ENCODE measurements at places on chromosomes 5 and 9.

DNA sequence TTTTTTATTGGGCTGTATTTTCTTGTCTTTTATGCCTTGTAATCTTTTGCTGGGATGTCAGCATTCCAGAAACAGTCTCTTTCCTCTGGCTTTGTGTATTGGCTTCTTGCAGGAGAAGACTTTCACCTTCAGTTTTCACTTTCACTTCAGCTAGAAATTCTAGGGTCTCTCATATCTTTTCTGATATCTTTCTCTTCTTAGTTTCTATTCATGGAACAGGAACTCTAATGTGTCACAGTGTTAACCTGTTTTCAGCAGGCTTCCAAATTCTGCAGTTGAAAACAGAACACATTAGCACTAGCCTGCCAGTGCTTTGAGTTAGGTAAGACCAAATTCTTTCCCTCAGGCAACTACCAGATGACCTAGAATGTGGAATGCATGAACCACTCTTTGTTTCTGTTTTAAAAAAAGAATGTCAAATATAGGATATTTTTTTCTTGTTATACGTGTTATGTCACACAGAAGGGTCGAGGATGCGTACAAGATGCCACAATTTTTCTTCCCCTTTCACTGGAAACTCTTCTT, 164.7 kb downstream of the TUSC1 start:
- no peak for DNase-seq

- no peak for DNase-seq
Observed at GRCh38 chr5:1330146-1330846, 14.6 kb downstream of the CLPTM1L start.

DNA sequence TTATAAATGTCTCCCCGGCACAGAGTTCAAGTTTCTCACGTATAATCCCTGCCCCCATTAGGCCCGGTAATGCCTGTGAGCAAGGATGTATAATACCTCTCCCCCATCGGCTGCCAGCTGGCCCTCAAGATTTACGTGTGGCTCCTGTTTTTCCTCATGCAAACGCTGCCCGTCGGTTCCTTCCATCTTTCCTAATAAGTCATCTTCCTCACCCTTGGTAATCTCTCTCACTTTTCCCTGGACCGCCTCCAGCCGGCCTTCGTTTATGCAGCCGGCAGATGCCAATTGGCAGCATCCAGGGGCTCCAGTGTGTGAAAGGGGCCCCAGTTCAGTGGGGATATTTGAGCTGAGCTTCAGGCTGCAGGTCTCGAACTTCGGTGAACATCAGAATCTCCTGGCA, 86.5 kb upstream of the NEURL1B start:
- DNase-seq: no peak

- no peak for DNase-seq
Observed at GRCh38 chr9:84154320-84154719, 173.7 kb downstream of the RMI1 start.

- no peak for DNase-seq
Observed at GRCh38 chr5:168132241-168132641, 159.2 kb upstream of the WWC1 start.

- no peak for DNase-seq
Observed at GRCh38 chr9:79471580-79472543, 99.9 kb upstream of the TLE4 start.

DNA sequence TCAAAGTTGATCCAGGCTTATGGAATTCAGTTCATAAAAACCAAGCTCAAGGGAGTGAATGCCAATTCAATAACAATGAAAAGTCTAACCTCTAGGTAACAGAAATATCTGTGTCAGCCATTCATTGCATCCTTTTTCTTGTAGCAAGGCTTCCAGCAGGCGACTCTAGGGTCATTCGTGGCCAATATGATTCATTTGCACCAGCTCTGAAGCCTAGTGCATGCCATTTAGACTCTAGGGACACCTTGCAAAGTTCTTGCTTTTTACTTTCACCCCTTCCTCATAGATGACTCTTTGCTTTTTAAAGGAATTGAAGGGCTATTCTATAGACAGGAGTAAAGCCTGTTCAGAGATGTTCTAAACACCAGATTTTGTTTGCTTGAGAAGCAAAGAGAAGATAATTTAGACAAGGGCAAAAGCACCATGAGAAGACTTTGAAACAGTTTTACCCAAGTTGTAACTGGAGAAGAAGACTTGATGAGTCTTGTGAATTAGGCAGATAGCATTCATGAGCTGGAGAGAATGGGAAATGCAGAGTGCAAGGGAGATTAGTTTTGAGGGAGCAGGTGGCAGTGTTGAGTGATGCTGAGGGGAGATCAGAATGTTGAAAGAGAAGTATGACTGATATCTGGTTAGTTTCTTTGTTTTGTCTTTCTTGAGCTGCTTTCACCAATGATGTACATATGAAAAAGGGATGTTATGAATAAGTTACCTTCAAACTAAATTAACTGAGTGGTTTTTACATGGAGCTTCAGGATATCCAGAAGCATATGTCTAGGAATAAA, 94.5 kb downstream of the F2RL2 start:
- no peak for DNase-seq

- DNase-seq: no peak
Observed at GRCh38 chr9:126625329-126626126, 11.8 kb downstream of the LMX1B start.

GRCh38 chr5:150112201-150113046, 26.1 kb upstream of the CSF1R start:
- no peak for DNase-seq

DNA sequence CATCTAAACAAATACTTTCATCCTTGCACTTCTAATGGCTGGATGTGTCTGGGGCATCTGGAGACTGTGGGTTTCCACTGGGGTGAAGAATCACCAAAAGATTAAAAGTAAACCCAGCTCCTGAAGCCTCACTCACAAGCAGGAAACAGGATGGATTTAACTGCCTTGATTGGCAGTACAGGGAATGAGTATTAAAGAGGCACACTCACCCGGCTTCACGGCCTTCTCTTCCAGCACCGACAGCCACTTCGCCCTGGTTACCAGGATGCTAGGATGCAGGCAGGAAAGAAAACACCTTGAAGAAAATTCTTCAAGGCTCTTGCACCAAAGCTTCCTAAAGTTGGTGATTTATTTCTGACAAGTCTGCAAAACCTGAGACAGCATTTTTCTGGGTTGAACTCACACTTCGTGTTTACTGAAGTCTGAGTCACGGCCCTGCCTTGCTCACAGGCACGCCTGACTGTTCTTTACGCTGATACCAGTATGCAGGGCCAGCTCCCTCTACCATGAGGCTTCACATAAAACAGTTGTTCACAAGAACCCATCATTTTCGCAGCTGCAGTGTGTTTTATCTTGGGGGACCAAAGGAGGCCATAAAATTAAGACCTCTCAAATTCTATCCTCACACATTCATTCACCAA, 56.5 kb upstream of the ZNF354A start:
- no peak for DNase-seq

GRCh38 chr9:127131871-127132270, 9.4 kb upstream of the ANGPTL2 start:
- no peak for DNase-seq

GRCh38 chr5:35626108-35626507, 8.4 kb downstream of the SPEF2 start:
- no peak for DNase-seq

- no peak for DNase-seq
Observed at GRCh38 chr9:100739666-100740065, 161.8 kb downstream of the CAVIN4 start.

GRCh38 chr5:133052317-133053175, 733 bp downstream of the HSPA4 start:
- DNase-seq: no peak

DNA sequence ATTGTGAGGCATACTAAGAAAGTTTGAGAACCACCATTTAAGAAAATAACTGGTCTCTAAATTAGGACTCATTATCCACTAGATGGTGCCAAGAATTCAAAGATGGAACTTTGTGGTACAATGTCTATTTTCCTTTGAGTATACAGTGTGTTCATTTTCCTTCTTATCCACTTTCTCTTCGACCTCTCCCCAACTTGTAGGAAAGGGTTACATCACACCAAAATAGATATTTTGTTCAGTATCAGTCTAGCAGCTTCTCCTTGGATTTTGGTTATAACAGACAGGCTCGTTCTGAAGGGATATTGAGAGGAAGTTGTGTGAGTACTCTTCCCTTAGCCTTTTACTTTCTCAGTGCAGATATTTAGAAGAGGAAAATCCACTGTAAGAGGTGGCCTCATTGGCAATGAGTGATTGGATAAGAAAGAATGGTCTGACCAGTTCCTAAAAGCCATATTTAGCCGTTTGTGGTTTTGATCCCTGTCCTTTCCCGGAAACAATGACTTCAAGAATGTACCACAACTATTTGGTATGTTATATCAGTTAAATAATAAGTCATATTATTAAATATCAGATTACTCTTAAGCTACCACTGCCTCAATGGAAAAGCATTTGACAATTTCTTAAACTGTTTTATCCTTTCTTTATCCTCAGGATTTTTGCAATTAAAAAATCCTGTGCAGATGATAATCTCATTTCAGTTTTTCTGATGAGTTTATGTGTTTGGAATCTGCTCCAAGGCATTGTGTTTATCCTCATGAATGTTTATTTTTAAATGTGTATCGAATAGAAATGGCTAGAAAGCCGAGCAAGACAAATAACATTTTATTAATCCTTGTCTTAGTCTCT, 69.0 kb upstream of the GRAMD2B start:
- DNase-seq: peak; percentile 16

GRCh38 chr5:37838933-37839341, 904 bp downstream of the GDNF start:
- DNase-seq: no peak

- DNase-seq: no peak
Observed at GRCh38 chr5:151448038-151448985, 909 bp downstream of the SLC36A1 start.

- no peak for DNase-seq
Observed at GRCh38 chr9:136088481-136088938, 6.6 kb downstream of the NACC2 start.

GRCh38 chr5:156595132-156595787, 254.8 kb upstream of the PPP1R2B start:
- DNase-seq: no peak

DNA sequence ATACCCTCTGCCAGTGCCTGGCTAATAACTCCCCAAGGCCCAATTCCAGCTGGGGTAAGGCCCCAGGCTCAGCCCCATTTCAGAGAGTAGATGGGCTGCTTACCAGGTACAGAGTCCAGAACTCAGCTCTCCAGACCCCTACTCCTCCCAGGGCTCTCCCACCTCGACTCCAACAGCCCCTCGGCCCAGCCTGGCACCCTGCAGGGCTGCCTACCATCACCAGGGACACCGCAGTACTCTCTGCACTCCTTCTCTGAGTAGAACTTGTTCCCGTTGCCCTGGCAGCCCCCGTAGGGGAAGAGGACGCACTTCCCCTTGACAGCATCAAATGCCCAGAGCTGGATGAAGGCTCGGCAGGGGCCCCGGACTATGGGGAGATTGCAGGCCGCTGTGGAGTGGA, 17.4 kb downstream of the AMBP start:
- no peak for DNase-seq

DNA sequence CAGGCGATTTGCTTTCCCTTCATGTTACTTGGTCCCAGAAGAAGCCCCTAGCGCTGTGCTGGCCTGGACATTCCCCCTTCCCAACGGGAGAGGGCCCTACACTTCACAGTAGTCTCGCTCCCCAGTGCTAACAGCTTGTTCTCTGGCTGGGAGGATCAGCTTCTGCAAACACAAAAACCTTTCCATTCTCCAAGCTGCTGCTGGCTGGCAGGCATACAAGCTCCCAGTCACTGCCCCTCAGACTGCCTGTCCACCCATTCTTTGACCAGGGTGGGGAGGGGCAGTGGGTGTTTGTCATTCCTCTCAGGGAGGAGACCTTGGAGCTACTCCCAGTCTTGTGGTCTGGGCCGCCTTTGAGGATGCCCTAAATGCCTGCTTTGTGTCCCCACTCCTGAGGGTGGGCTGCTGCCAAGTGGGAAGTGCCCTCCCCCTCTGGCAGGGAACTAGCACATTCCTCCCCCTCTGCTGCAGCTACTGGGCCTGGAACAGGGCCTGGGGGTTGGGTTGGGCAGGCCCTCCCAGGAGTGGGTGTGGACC, 20.8 kb downstream of the ENHO start:
- DNase-seq: no peak

DNA sequence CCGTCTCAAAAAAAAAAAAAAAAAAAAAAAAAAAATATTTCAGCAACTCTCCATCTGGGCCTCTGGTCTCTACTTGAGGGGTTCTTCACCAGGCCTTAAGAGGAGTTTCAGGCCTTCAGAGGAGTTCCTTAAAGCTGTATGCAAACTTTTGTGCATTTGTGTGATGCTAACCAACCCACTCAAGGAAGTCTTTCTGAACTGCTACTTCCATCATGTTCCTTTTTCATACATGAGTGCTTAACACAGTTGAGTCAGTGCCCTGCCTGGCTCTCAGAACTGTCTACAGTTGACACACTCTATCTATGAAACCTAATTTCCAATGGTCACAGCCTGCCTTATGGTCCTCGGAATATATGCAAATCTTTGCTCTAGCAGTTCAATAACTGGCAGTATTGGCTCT, 146.5 kb downstream of the MEF2C start:
- DNase-seq: no peak

All from NCI-H2081 treated with DMSO at 0.1 percent for 48 hours (cell line).